ENCODE measurements at places on chromosomes 13 and 19.

DNA sequence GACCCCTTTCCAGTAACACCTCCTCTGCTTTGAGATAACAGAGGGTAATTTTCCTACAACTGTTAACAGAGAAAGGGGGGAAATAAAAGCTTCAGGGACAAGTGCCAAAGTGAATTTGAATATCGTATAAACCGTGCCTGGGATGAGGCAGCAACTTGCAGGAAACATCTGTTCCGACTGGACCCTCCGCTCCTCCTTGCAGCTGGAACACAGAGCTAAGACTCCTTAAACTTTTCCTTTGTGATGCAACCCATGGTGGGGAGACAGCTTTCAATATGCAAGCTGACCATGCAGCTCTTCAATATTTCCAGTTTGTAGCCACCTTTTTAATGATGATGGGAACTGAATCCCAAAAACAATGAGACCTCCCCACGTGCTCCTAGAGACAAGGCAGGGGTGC lies 432.6 kb downstream of the ZNF536 start:
- DNase-seq, result no peak

DNA sequence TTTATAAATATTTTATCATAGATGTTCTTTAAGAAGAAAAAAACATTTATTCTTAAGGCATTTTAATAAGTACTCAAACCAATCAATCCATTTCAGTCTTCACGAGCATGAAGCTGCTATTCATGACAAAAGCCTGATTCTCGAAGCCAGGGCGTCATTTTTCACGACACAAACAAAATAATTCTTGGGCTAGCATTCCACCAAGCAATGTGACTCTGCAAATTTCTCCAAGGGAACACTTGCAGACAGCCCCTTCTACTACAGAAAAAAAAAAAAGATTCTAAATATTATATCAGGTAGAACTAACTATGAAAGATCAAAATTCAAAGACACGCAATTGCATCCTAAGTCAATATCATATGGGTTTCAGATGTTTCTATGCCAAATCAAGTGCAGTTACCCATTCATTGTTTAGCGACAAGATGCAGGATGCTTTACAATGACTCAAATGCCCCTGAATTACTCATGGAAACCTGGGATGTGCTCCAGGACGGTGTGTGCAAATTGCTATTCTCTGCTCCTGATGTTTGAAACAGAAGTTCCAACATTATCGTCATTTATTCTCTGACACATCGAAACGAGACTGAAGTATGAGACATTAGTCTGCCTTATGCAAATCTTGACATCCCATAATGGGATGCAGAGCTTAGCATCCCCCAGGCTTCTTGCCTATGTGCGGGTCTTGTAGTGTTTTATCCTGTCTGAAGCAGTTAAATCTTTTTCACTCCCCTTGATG lies 517.7 kb downstream of the MYO16 start:
- DNase-seq, result no peak

DNA sequence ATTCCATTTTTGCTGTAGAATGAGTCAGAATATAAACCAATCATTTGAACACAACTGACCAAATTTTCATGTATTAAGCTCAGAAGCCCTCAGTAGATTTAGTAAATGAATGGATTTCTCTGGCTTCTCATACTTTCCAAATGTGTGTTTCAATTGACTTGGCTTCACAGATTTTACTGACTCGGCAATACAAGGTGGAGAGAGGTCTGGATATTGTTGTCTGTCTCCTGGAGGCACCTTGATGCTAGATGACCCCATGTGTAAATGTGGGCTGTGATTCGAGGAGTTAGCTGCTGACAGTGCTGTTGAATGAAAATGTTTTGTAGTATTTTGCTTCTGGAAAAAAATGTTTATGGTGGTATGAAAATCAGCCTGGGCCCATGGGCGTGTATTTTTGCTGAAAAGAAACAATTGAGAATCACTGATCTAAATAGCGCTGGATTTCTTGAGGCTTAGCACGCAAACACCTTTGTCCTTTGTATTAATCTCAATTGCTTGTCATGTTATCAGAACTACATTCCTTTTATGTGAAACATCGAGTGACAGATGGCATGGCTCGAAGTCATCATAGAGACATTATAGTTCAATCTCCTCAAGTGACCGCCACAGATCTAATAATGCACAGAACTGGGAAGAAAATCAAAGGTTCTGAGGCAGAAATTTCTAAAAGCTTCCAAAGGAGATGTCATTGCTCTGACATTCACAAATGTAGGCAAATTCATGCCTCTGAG lies 41.2 kb upstream of the UBAC2 start:
- no peak for DNase-seq

GRCh38 chr13:111482806-111483620 lies 162.6 kb downstream of the TEX29 start:
- DNase-seq, result no peak

GRCh38 chr19:41871573-41872383 lies 5.3 kb upstream of the CD79A start:
- no peak for DNase-seq

DNA sequence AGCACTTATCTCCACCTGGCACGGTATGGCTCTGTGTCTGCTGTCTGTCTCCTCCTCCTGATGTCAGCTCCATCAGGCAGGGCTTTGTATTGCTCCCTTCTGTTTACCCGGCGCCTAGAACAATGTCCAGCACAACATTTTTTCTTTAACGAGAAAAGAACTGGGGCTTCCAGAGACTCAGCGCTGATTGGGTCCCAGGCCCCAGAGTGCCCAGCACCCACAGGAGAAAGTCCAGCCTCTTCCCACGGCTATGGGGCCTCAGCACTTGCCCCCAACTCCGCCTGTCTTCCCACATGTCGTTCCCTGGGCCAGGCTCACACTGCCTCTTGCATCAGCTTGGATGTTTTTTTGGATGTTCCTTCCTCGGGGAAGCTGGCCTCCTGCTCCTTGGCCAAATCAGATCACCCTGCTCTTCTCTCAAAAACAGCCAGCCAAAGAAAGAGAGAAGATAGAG lies 6.9 kb downstream of the MYPOP start:
- DNase-seq, result no peak

DNA sequence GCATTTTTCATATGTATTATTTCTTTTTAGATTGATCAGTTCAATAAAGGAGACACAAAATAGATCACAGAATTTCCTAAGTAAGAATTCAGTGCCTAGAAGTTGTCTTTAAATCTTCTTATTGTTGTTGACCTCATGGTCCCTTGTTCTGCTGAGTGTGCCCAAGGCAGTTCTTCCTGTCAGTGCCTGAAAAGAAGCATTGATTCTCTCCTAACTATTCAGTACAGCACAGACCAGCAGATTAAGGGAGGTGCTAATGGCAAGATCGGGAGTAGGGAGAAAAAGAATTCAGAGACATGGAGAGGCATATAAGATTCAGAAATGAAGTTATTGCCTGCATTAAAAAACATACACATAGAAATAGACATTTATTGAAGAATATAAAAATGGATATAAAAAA lies 180.5 kb upstream of the PCDH9 start:
- no peak for DNase-seq

GRCh38 chr19:56848166-56848565 lies 7.6 kb upstream of the PEG3 start:
- no peak for DNase-seq

DNA sequence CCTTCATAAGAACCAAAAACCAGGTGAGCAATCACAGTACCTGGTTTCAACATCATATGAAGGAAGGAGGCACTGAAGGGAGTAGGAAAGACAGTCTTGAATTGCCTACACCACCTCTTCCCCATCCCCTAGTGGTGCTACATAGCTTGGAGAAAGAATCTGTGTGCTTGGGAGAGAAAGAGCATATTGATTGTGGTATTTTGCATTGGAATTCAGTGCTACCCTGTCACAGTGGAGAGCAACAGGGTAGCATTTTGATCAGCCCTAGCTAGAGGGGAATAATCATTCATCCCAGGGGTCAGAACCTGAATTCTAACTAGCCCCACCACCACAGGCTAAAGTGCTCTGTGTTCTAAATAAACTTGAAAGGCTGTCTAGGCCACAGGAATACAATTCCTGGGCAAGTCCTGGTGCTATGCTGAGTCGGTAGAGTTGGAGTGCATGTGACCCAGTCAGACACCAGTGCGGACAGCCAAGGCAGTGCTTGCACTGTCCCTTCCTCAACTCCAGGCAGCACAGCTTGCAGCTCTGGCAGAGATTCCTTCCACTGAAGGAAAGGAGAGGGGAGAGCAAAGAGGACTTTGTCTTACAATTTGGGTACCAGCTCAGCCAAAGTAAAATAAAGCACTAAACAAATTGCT lies 158.7 kb downstream of the VWA8 start:
- no peak for DNase-seq
